ENCODE measurements at places on chromosomes 1 and 21.
A peak's percentile ranks its signal among the peaks of the same experiment; 100 is the strongest.

DNA sequence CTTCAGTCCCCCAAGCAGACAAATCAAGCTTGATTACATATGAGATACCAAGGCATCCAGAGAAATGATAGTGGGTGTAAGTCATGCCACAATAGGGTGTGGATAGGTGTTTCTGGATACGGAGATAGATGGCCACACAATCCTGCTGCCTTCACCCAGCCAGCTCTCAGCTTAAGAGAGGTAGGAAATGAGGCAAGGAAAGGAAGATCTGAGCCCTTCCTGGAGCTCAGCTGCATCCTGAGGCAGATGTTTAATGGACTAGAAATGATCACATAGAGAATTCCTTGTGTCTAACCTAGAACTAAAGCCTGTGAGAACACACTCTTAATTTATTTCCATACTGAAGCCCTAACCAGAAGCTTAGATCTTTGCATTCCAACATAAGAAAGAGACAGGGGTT is 210.3 kb downstream of the ST6GALNAC3 start:
- DNase-seq, result no peak

DNA sequence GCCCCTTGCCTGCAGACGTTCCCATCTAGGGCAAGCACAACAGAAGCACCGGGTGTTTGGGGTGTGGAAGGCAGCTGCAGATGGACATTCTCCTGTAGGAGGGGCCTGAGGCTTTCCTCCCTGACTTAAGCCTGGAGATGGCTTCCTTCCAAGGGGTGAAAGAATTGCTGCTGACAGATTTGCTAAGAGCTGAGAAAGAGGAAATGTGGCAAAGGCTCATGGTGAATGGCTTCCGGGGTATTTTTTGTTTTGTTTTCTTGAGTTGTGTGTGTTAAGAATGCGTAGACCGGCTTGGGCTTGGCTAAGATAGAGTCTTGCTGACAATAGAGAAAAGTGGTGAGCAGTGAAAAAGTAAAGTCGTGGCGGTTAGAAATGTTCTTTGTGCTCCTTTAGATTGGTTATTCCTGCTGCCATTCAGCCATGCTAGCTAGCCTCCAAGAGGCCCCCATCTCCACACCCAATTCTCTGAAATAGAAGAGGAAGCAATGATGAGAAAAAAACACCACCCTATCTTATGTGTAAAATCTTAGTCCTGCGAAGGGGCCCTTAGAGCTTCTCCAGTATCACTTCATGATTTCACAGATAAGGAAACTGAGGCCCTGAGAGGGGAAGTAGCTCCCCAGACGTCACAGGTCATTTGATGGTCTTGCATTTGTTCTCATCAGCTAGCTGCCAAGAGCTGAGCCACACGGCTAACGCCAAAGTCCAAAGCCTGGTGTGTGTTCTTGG is 36.9 kb downstream of the EIF2D start:
- peak; percentile 67 for DNase-seq

DNA sequence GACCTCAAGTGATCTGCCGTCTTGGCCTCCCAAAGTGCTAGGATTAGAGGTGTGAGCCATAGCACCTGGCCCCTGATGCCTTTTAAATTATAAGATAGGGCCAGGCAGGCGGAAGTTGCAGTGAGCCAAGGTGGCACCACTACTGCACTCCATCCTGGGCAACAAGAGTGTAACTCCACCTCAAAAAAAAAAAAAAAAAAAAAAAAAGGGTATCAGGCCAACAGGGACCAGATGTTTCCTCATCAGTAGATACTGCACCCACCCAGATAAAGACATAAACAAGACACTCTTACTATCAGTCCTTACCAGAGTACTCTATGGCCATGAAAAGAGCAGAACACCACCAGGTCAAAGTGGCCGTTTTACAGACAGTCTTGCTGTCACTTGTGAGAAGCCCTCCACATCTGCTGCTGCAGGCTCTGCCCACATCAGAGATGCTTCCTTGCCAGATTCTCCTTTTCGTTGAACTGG is 3.3 kb downstream of the C21orf58 start:
- DNase-seq, result no peak

GRCh38 chr1:174041369-174041768 is 19.2 kb upstream of the RC3H1 start:
- DNase-seq, result no peak

Measured in CD8-positive, alpha-beta T cell (primary cell).